ENCODE measurements at places on chromosomes 4 and X.

DNA sequence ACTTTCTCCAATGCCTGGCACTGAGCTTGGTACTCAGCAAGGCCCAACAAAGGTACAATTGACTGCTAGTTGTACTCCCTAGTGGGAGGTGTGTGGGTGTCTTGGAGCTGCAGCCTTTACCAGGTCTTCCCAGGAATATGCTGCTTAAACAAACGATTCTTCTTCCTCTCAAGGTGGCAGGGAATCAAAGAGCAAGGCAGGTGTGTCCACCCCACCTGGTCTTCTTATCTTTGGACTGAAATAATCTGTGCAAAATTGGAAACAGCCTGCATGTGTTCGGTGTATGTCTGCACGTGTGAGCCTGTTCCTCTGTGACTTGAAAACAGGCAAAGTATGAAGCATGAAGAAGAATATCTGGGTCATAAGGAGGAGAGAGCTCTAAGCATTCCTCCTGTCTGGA is 235.3 kb downstream of the PTTG2 start:
- DNase-seq, result no peak

- no peak for DNase-seq
These were observed 172.9 kb upstream of the GLRA2 start for GRCh38 chrX:14356401-14356800.

GRCh38 chrX:119273420-119274192 is 37.5 kb downstream of the PGRMC1 start:
- DNase-seq, result no peak

DNA sequence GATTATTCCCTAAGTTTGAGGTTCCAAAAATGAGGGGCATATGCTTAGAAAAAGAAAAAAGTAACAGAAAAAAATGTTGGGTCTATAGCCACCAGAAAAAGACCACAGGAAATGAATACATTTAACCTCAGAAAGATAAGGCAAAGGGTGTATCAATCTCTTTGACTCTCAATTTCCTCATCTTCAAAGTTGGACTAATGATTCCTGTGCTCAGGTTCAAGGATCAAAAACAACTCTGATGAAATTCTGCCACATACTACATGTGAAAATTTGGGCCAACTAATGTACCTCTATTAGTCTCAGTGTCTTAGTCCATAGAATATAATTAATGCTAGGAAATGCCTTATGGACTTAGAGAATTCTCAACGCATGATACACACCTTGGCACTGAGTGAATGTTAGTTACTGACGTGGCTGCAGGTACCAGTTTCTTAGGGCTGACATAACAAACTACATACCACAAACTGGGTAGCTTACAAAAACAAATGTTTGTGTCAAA is 257.7 kb downstream of the ANKRD50 start:
- DNase-seq, result no peak

GRCh38 chr4:154005171-154005520 is 216.3 kb upstream of the SFRP2 start:
- DNase-seq, result no peak

- DNase-seq, result no peak
These were observed 61.6 kb upstream of the NOCT start for GRCh38 chr4:138953961-138954371.

DNA sequence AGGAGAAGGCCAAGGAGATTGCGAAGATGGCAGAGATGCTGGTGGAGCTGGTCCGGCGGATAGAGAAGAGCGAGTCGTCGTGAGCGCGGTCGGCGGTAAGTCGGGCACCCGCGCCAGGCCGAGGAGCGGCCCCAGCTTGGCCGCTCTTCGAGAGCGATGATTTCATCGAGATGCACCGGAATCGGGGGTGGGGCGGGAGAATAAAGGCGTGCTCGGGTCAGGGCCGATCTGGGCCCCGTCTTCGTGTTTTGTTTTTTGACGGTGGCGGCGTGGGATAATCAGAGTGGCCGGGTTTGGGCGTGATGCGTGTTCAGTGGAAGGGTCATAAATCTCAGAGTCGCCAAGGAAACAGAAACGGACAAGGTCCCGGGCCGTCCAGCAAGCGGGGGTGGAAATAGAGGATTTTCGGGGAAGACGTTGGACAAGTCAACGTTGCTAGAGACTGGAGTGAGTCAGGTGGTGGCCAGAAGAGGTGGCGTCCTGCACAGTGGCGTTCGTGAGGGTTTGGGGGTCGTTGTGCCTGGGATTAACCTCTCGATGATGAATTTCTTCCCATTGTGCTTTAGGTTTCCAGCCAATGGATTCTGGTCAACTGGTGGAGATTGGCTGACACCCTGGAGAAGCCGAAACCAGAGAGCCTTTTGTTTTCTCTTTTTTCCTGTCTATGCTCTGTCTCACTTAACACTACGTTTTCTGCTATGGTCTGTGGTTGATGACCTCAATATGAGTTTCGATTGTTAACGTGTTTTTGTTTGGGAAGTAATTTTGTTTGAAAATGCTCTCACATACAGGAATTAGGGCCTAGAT is 882 bp downstream of the MRFAP1 start:
- DNase-seq, result no peak

- DNase-seq, result no peak
These were observed 125.4 kb upstream of the DMD start for GRCh38 chrX:33336783-33337182.
